ENCODE measurements at places on chromosomes 4 and X.

DNA sequence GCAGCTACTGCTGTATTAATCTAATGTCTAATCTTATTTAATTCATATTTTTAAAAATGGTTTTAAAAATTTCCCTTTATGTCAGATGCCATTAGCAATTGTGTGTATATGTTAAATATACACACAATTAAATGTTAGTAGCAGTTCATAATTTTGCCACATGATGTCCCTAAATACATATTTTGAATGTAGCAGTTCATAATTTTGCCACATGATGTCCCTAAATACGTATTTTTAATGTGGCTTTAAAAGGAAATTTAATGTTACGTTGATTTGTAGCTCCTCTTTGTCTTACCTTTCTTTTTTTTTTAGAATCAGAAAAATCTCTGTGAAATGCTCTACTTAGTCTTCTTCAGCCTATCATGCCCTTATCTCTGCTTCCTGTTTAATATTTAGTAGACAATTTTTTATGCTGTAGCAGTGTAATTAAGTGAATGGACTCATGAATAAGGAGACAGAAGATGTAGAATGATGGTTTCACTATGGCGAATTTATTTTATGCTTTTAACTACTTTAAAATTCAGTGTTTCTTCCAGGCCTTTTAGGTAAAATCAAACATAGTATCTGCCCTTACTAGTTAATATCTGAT, 26.1 kb downstream of the RBM46 start:
- no peak for DNase-seq

DNA sequence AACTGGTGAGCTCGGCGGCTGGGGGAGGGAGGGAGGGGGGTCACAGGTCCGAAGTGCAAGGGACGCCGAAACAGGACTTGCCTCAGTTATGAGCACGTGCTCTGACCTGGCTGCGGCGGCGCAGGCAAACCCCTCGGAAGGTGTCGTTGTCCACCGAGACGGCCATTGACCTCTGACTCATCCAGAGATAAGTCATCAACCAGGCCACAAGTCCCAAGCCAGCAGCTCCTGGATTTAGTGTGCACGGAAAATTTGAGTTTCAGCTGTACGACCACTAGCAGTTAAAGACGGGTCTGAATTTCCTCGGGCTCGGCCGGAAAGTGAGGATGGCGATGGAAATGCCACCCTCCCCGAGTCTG, 674 bp downstream of the SH3D19 start:
- DNase-seq: no peak

DNA sequence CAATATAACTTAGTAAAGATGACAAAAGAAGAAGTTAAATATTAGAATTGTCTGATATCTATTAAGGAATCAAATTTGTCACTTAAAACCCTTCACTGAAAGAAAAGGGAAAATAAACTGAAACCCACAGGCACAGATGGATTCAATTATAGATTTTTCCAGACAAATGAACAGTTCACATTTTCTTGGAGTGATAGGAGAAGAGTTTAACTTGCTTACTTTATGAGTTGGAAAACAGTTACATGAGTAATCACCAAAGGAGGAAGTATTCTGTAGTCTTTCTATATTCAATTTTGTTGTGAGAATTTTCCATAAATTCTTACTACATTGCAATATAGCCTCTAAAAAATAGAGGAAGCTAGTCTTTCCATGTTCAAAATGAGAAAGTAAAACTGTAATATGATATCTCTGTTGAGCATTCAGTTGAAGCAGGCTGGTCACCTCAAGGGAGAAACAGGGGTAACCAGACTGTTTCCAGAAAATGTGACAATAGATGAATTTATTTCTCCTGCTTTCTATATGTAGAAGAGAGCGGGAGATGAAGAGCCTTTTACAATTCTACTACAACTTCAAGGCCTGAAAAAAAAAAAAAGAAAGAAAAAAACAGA, 330.3 kb upstream of the EPHA5 start:
- DNase-seq: no peak

DNA sequence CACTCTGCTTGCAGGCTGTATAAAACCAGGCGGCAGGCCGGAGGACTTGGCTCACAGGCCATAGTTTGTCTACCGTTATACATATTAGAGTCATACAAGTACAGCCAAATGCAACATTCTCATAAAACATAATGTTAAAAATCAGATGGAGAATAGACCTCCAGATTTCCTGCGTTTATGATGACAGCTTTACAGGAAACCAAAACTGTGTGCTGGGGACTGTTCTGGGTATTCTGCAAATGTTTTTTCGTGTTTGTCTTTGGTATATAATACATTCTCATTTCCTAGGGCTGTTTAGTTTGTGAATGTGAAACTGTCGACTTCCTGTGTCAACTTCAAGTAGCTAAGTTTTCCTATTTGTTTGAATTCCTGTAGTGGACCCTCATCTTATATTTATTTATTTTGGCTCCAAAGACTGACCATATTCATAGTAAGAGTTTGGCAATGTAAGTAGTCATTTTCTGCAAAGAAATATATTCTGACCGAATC, 79.5 kb upstream of the FAM9C start:
- no peak for DNase-seq

GRCh38 chr4:1060121-1060520, 48.7 kb downstream of the FGFRL1 start:
- DNase-seq: no peak

- DNase-seq: no peak
Measured at GRCh38 chr4:89204624-89205023, 93.3 kb downstream of the TIGD2 start.

- DNase-seq: no peak
Measured at GRCh38 chr4:19736968-19737756, 514.5 kb upstream of the SLIT2 start.

DNA sequence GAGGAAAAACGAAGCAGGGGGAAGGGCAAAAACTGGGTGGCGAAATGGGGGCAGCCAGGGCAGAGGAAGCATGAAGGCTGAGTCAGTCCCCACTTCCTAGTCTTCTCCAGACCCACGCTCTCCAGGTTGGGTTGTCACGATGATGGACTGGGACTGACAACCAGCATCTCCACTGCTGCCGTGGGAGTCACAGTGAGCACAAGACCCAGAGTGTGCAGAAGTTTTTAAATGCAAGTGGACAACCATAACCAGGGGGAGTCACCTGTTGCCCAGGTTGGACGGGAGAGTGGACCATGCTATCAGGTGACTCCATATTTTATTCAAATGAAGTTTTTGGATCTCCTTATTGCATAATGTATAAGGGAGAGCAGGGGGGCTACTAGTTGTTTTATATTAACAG, 511.4 kb upstream of the ZFP42 start:
- DNase-seq: no peak

- no peak for DNase-seq
Measured at GRCh38 chrX:10603612-10604011, 16.8 kb downstream of the MID1 start.

GRCh38 chr4:159150821-159151390, 48.0 kb downstream of the RAPGEF2 start:
- no peak for DNase-seq

GRCh38 chr4:85492336-85492735, 17.4 kb downstream of the ARHGAP24 start:
- DNase-seq: no peak

DNA sequence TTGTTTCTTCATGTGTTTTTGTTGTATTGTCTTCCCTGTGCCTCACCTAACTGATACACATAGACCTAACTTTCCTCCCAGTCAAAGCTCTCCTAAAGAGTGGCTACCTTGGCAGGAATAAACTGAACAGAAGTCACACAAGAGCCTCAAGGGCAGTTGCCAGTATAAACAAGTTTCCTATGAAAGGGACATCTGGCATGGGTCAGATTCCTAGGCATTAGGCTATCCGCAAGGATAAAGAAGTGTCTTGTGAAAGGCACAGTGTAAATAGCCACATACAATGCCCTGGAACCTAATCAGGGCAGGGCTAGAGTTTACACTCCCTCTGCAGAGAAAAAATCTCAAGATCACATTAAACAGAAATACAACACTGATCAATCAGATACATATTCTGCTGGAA, 220.8 kb downstream of the SPANXN3 start:
- DNase-seq: no peak

DNA sequence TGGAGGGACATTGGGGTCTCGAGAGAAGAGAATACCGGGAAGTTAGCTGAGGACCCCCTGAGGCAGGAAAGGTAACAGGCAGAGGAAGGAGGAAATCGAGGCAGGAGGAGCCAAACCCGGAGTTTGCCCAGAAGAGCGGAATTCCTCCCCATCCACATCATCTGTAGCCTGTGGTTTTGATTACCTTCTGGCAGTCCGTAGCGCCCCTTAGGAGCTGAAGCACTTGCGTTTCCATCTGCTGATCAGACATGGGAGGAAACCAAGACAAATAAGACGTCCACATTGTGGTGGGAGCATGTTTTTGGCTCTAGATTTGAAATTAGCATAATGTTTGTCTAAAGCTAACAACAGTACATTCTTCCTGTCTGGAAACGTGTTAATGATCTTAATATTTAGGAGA, 26.8 kb upstream of the HMX1 start:
- no peak for DNase-seq

DNA sequence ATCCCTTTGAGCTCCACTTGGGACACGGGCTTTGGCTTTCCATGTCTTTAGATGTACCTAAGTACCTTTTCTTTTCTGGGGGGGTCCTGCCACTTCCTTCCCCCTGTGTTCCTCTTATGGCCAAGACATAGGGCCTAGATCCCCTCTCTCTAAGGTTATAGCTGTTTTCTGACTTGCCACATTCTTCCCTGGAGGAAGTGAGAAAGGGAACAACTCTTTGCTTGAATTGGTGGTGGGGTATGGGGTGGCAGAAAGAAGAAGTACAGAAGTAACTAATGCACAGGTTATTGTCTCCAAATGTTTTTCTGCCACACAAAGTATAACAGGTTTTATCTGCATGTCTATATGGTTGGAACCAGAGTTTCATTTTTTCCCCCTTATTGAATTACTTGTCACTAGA, 29.7 kb upstream of the DIPK2B start:
- no peak for DNase-seq

- no peak for DNase-seq
Measured at GRCh38 chrX:21700275-21700674, 42.1 kb upstream of the KLHL34 start.

DNA sequence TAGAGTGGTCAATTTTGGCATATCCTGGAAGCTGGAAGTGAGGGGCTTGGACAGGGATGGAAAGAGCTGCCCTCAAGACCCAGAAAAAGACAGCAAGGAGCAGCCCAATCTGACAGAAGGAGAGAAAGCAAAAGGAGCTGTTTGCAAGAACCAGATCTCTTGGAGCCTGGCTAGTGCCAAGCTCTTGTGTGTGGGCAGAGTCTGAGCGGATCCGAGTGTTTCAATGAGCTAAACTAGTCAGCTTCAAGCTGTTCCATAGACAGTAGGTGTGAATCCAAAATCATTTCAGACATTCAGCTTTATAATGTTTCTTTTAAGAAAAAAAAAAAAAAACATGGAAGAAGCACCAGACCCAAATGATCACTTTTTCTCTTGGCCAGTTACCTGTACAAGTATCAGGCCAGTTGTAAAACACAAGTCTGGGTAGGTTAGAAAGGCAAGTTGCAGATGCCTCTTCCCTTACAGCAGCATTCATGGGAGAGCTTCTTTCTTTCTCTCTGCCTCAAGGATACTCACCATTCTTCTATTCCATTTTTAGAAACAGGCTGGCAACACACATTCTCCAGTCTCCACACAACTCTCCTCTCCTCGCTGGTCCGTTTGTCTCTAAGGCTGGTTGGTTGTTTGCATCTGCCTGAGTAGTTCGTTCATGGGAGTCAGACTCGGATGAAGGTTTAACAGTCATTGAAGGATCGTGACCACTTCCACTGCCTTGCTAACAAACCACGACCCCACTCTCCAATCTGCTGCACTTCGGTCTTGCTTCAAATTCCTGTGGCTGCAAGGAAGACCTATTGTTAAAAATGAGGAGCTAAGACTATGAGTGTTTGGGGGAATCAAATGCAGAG, 105.2 kb upstream of the GATB start:
- DNase-seq: no peak

- DNase-seq: no peak
Measured at GRCh38 chr4:23811161-23811560, 78.7 kb downstream of the PPARGC1A start.

DNA sequence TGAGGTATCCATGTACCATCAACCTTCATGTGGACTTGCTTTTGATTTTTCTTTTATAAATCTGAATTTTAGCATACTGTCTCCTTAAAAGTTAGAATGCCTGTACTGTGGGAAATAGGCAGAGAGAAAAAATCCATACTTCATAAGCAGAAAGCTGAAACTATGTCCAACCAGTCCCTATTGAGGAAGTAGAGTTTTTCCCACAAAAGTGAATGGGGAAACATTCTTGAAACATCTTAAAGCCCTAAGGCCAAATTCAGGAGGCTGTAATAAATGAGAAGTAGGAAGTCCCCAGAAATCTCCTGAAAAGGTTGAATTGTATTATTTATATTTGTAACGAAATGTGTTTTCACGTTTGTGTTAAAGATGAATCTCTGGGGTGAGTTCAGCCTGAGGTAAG, 56.3 kb downstream of the ENOX2 start:
- no peak for DNase-seq

GRCh38 chrX:103183912-103184311, 31.0 kb upstream of the BEX4 start:
- DNase-seq: no peak

DNA sequence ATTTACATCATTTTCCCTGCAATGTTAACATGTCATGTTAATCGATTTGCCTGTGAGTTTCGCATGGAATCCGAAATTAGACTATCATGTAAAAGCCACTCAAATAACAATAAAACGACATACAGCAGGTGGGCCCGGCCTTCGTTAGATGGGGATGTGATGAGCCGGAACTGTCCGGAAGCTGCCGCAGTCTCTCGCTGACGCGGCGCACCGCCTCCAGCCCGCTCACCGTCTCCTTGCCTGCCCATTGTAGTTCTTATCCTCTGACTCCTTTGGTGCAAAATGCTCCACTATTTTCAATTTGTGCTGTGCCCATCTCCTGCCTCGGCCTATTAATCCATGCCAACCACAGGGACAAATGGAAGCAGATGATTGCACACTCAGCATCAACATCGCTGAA, 877.5 kb upstream of the TENM3 start:
- no peak for DNase-seq

- no peak for DNase-seq
Measured at GRCh38 chr4:73684097-73684496, 56.3 kb upstream of the CXCL8 start.

GRCh38 chr4:172709376-172709775, 459.2 kb upstream of the GALNT7 start:
- DNase-seq: no peak

DNA sequence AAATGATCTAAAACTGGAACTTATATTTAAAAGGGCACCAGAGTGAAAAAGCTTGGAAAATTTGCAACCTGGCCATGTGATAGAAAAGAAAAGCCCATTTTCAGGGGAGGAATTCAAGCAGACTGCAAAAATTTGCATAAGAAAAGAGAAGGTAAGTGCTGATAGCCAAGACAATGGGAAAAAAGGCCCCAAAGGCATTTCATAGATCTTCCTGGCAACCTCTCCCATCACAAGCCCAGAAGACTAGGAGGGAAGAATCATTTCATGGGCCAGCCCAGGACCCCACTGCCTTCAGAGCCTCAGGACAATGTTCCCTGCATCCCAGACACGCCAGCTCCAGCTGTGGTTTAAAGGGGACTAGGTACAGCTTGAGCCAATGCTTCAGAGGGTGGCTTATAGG, 887.3 kb upstream of the DIAPH2 start:
- no peak for DNase-seq

Measured in T-helper 2 cell treated with Interferon-gamma antibody and Interleukin-4, amounts not matched to agents 5 μg/mL and 100 μg/mL, for 36 hours (primary cell).